SJCRH30 (cell line): ENCODE measurements at places on chromosomes 2 and 18. TPM values are rescaled to one million over a fixed set of nuclear protein-coding genes. Genes with fewer than 3 reads are reported as not detected.
A peak's percentile ranks its signal among the peaks of the same experiment; 100 is the strongest.

- no peaks in the 10 kb centered on the region for H3K36me3 ChIP-seq
- H3K27me3 ChIP-seq: no peaks in the 10 kb centered on the region
- H3K4me1 ChIP-seq: no peaks in the 10 kb centered on the region
- DNase-seq: no peak
- no peak overlapping the region for H3K4me3 ChIP-seq
These were observed 171.9 kb downstream of the LTBP1 start for GRCh38 chr2:33118651-33119050.

The IL37 gene
- 0.22 and 0.25 TPM in 2 replicates for total RNA-seq

- peaks cover 9% of the 10 kb centered on the region for H3K27me3 ChIP-seq
- H3K4me1 ChIP-seq: no peaks in the 10 kb centered on the region
- no peak overlapping the region for H3K27ac ChIP-seq
- H3K36me3 ChIP-seq: no peaks in the 10 kb centered on the region
- H3K4me3 ChIP-seq: no peak overlapping the region
These were observed 5.3 kb downstream of the KLF11 start for GRCh38 chr2:10048501-10049171.

- no peaks in the 10 kb centered on the region for H3K36me3 ChIP-seq
These were observed 296.5 kb downstream of the NOL4 start for GRCh38 chr18:33928231-33928630.

GRCh38 chr2:174683392-174683759 lies 80.9 kb downstream of the CHRNA1 start:
- peak; percentile 30 for DNase-seq
- H3K27ac ChIP-seq: peak overlapping the region; percentile 63
- H3K4me3 ChIP-seq: peak overlapping the region; percentile 84
- H3K4me1 ChIP-seq: 0 out of 2 replicates have a peak, but pooled peaks cover 3% of the 10 kb centered on the region
- H3K36me3 ChIP-seq: no peaks in the 10 kb centered on the region
- no peaks in the 10 kb centered on the region for H3K27me3 ChIP-seq

DNA sequence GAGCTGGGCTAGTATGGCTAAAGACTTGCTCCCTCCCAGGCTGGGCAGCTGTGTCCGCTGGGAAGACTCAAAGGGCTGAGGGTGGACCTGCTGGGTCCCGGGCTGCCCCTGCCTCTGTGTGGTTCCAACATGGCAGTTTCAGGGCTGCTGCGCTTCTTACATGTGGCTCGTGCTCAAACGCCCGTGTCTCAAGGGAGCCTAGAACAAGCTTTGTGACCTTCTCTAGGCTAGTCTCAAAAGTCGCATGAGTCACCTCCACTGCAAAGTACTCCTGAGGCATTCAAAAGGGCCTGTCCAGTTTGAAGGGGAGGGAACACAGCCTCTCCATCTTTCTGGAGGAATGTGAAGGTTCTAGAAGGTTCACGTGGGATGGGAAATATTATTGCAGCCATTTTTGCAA lies 44.7 kb upstream of the RAB31 start:
- DNase-seq: no peak
- H3K27me3 ChIP-seq: no peaks in the 10 kb centered on the region
- H3K4me1 ChIP-seq: no peaks in the 10 kb centered on the region
- no peak overlapping the region for H3K4me3 ChIP-seq

GRCh38 chr18:49020621-49021021 lies 69.9 kb upstream of the SMAD7 start:
- H3K4me1 ChIP-seq: peaks cover 37% of the 10 kb centered on the region
- no peak for DNase-seq

DNA sequence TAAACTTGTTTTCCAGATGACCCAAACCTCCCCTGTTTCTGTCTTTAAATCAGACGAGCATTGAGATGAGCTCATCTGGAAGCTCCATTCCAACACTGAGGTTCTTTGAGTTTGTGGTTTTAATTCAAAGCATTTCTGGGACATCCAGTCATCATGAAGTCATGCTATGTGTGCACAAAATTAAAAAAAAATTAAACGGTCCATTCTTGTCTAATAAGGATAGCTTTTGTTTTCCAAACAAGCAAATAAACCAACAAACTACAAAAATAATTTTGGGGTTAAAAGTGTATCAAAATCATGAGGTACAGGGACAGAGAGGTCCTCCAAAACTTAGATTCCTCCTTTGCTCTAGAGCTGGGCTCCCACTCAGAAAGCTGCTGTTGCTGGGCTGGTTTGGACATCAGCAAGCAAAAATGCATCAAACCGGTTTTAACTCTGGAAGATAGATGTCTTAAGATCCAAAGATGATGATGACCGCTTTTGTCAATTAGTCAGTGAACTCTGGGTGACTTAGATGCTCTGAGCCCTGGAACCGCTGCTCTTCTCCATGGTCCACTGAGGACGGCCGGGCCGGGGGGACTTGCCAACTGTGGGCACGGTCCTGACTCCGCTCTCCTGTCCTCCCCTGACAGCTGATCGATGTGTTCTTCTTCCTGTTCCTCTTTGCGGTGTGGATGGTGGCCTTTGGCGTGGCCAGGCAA lies 65.4 kb downstream of the TRPM8 start:
- DNase-seq: no peak
- H3K36me3 ChIP-seq: no peaks in the 10 kb centered on the region
- no peak overlapping the region for H3K4me3 ChIP-seq
- peak overlapping the region; percentile 50 for H3K27ac ChIP-seq

DNA sequence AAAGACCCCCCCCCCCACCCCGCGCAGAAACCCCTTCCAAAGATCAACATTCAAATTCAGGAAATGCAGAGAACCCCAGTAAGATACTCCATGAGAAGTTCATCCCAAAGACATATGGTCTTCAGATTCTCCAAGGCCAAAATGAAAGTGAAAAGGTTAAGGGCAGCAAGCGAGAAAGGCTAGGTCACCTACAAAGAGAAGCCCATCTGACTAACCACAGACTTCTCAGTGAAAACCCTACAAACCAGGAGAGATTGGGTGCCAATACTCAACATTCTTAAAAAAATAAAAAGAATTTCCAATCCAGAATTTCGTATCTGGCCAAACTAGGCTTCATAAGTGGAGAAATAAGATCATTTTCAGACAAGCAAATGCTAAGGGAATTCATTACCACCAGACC lies 175.2 kb downstream of the RND3 start:
- no peak overlapping the region for H3K27ac ChIP-seq
- H3K27me3 ChIP-seq: no peaks in the 10 kb centered on the region
- no peaks in the 10 kb centered on the region for H3K4me1 ChIP-seq

DNA sequence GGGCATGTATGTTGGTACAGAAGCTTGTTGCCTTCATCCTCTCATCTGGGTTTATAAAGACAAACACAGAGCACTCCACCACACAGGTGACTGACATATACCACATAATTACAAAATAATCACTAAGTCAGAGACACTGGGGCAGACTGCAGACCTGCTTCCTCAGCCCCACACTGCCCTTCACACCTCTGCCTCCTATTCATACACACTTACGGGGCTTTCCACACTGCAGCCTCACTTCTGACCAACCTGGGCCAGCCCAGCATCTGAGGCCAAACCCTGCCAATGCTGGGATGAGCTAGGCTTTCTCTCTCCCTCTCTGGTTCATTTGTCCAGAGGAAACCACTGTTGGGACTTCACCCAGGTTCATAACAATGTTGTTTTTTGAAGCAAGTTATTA lies 4.5 kb downstream of the EMX1 start:
- peaks cover 71% of the 10 kb centered on the region for H3K27me3 ChIP-seq
- H3K4me1 ChIP-seq: no peaks in the 10 kb centered on the region
- H3K27ac ChIP-seq: no peak overlapping the region
- H3K4me3 ChIP-seq: no peak overlapping the region
- DNase-seq: no peak

The DCC gene
- total RNA-seq: 0.35 and 1.7 TPM in 2 replicates

DNA sequence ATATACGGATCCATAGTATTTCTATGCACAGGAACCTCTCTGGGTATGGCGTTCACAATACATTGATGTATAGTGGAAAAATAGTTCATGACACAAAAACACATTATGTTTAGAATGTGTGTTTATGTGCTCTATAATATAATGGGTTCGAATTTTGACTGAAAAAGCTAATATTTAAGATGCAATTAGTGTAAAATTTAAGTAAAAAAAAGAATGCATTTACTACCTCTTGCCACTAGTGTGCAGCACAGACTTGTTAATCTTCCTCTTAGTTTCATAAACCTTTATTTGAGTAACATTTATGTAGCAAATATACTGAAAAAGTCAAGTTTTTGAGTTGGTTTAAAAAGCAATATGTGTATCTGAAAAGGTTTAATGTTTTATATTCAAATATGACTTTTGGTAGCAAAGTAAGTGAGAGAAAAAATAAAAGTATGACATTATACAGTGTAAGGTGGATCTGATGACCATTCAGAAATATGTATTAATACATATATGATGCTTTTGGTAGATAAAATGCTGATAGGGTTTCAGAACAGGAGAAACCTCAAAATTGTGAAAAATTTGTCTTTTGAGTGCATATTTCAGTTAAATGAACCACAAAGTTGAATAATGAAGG lies 49.4 kb downstream of the CCDC102B start:
- H3K4me3 ChIP-seq: no peak overlapping the region
- no peaks in the 10 kb centered on the region for H3K27me3 ChIP-seq
- H3K4me1 ChIP-seq: no peaks in the 10 kb centered on the region
- H3K36me3 ChIP-seq: no peaks in the 10 kb centered on the region

The ANKRD30B gene
- total RNA-seq: not detected in 2 replicates

DNA sequence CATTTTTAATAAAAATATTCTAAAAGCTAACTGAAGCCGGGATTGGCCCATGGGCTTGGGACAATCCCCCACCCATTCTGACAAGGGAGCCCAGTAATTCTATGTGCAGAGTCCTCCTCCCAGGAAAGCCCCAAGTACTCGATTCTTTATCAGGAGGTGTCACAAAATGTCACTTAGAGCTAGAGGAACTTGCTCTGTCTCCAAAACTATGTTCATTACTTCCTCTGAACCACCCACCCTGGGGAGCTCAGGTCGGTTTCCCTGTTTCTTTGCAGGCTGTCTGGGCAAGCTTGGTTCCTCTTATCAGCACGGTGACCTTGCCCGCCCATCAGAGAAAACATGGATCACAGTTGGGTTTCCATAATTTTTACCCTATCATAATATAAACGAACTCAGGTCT lies 430.6 kb upstream of the ID2 start:
- no peaks in the 10 kb centered on the region for H3K4me1 ChIP-seq
- no peaks in the 10 kb centered on the region for H3K36me3 ChIP-seq
- DNase-seq: no peak
- H3K27me3 ChIP-seq: no peaks in the 10 kb centered on the region; the same call in 1 of the 2 replicates
- H3K27ac ChIP-seq: no peak overlapping the region

The CFAP210 gene
- not detected in 2 replicates for total RNA-seq

The D2HGDH gene
- 4.3 and 5.1 TPM in 2 replicates for total RNA-seq

DNA sequence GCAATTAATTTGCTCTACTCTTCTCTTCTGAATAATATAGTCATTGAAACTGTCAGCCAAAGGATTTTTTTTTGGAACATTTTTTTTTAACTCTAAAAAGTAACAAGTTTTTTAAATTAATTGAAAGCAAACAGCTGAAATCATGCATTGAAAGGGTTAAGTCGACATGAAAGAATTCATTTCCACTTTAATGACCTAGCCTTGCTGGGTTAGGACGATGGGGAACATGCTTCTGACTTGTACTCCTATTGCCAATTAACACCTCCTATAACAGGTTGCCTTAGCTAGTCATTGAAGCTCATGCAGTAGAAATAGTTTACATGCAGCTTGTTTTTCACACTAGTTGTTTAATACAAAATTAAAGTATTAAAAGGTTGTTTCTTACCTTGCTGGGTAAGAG lies 47.8 kb downstream of the PSMD14 start:
- no peak for DNase-seq
- no peaks in the 10 kb centered on the region for H3K4me1 ChIP-seq
- H3K27me3 ChIP-seq: no peaks in the 10 kb centered on the region
- H3K27ac ChIP-seq: no peak overlapping the region
- H3K36me3 ChIP-seq: no peaks in the 10 kb centered on the region; the same call in 1 of the 2 replicates
- no peak overlapping the region for H3K4me3 ChIP-seq

- H3K36me3 ChIP-seq: no peaks in the 10 kb centered on the region
- H3K4me1 ChIP-seq: no peaks in the 10 kb centered on the region
- H3K27ac ChIP-seq: no peak overlapping the region
- no peak for DNase-seq
These were observed 1620.9 kb upstream of the NXPH2 start for GRCh38 chr2:140401056-140401455.

DNA sequence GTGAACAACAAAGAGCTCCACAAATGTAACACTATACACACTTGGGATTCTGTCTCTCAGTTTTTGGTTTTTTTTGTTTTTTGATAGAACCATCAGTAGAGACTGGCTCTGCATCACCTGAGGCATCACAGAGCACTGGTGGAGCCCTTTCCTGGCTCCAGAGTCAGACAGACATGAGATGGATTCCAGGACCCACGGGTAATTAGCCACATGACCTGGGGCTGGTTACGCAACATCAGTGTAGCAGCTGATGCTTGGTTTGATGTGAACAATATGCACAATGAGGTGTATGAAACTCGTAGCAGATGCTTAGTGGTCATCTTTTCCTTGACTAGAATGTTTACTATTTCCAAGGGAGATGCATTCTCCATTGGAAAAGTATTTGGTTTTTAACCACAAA lies 40.7 kb downstream of the CMPK2 start:
- DNase-seq: no peak
- no peak overlapping the region for H3K4me3 ChIP-seq
- no peaks in the 10 kb centered on the region for H3K36me3 ChIP-seq
- no peak overlapping the region for H3K27ac ChIP-seq

The FBXO41 gene
- total RNA-seq: 12.0 and 14.2 TPM in 2 replicates

DNA sequence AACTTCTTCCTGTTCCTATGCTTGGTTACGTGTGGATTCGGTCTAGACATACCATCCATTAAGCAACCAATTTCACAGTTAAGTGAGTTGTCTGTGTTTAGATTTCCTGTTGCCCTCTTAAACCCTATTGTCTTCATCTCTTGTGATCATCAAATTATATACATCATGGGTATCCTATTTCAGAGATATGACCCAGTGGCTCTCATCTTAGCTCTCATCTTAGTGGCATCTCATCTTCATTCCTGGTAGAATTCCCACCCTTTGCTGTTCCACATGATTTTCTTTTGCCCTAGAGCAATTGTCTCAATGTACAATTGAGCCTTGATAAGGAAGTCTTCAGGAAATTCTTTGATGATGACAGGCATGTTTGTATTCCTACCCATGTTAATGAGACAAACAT lies 29.4 kb upstream of the FN1 start:
- no peak overlapping the region for H3K4me3 ChIP-seq
- no peaks in the 10 kb centered on the region for H3K27me3 ChIP-seq
- H3K4me1 ChIP-seq: peaks cover 16% of the 10 kb centered on the region
- H3K27ac ChIP-seq: peak overlapping the region; percentile 46
- no peak for DNase-seq

- no peak overlapping the region for H3K4me3 ChIP-seq
- H3K4me1 ChIP-seq: no peaks in the 10 kb centered on the region
- no peak overlapping the region for H3K27ac ChIP-seq
- H3K27me3 ChIP-seq: no peaks in the 10 kb centered on the region
- H3K36me3 ChIP-seq: no peaks in the 10 kb centered on the region
- no peak for DNase-seq
These were observed 532.8 kb downstream of the FBXO15 start for GRCh38 chr18:73614812-73615211.

- no peaks in the 10 kb centered on the region for H3K36me3 ChIP-seq
- no peak overlapping the region for H3K27ac ChIP-seq
- no peak overlapping the region for H3K4me3 ChIP-seq
- no peaks in the 10 kb centered on the region for H3K27me3 ChIP-seq
- no peaks in the 10 kb centered on the region for H3K4me1 ChIP-seq
- no peak for DNase-seq
These were observed 153.9 kb downstream of the INSIG2 start for GRCh38 chr2:118242216-118242615.
